ENCODE measurements at places on chromosomes 6 and 20. TPM values are rescaled to one million over a fixed set of nuclear protein-coding genes. Genes with fewer than 3 reads are reported as not detected.

The CGA gene
- total RNA-seq = 0.77 TPM

The ABHD16A gene
- total RNA-seq = 32.2 TPM

The SIRPA gene
- total RNA-seq = 51.2 TPM

DNA sequence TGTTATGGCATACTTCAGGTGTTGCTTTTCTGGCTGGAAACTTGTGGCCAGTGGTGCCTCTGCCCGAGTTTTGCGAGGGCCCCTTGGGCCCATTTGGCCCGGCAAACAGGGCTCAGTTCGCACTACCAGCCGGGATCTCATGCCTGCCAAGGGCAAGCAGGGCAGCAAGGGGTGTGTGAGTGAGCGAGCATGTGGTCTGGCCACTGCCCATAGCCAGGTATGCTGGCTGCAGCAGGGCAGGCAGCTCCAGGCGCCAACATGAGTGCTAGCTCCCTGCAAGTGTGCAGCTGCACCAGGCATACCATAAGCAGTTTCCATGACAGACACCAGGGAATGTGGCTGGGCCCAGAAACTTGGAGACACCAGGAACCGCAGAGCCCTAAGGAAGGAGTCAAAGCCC, 389.5 kb downstream of the NKAIN2 start:
- no peak overlapping the region for H3K27ac ChIP-seq
- H3K27me3 ChIP-seq = peaks cover 3% of the 10 kb centered on the region
- no peak overlapping the region for H3K4me3 ChIP-seq
- no peaks in the 10 kb centered on the region for H3K36me3 ChIP-seq
- DNase-seq = no peak
